ENCODE measurements at places on chromosomes 7 and 10.
A peak's percentile ranks its signal among the peaks of the same experiment; 100 is the strongest.

- DNase-seq = no peak
Measured at GRCh38 chr7:77184990-77185389, 14.6 kb downstream of the FGL2 start.

DNA sequence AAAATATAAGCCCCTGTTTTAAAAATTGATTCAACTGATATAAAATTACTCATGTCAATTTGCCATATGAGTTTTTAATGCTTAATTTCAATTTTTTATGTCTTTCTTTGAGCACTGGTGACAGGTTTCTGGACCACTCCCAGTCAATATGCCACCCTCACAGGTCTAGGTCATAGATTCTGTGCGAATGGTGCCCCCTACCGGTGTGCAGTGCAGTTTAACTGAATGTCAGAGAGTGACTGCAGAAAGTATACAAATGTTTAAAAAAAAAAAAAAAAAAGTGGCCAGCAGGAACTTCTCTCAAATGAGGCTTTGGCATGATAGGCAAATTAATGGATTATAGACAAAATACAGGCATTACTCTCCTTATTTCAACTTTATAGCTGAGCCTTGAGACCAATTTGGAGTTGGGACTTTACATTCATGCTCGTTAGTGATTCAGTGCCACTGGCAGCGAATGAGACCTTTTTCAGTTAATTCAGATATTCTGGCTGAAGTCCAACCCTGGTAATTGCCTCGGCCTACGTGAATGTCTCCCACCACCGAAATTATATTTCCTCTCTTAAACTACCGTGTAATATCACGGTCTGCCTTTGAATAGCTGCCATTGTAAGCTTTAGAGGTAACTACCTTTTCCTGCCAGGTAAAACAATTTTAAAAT lies 427.6 kb downstream of the PHTF2 start:
- DNase-seq = no peak

DNA sequence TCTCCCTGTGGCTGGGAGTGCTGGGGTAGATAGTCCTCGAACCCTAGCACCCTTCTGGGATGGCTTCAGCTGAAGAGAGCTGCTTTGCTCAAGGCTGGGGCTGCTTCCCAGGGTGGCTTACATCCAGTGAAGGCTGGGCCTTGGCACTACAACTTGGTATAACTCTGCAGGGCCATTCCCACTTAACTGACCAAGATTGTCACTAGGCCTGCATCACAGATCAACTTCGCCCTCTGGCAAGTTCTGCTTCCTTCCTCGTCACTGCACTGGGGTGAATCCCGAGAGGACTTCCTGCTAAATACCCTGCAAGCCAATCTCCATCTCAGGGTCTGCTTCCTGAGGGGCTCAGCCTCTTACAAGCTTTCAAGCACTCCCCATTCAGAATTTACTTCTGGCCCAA lies 195.2 kb downstream of the DOCK4 start:
- no peak for DNase-seq

DNA sequence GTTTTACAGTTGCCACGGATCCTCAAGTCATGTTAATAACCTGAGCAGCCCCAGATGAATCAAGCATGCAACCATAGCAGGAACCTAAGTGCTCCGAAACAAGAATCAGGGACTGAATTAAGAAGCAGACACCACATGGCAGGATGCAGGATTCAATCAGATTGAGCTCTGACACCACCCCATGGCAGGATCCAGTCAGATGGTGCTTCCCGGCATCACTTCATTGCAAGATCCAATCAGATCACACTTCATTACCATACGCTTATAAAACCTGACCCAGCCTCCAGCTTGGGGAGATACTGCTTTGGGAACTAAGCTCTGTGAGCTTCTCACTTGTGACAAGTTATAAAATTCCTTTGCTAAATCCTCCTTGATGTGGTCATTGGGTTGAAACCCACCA lies 55.3 kb downstream of the ABCB4 start:
- no peak for DNase-seq

DNA sequence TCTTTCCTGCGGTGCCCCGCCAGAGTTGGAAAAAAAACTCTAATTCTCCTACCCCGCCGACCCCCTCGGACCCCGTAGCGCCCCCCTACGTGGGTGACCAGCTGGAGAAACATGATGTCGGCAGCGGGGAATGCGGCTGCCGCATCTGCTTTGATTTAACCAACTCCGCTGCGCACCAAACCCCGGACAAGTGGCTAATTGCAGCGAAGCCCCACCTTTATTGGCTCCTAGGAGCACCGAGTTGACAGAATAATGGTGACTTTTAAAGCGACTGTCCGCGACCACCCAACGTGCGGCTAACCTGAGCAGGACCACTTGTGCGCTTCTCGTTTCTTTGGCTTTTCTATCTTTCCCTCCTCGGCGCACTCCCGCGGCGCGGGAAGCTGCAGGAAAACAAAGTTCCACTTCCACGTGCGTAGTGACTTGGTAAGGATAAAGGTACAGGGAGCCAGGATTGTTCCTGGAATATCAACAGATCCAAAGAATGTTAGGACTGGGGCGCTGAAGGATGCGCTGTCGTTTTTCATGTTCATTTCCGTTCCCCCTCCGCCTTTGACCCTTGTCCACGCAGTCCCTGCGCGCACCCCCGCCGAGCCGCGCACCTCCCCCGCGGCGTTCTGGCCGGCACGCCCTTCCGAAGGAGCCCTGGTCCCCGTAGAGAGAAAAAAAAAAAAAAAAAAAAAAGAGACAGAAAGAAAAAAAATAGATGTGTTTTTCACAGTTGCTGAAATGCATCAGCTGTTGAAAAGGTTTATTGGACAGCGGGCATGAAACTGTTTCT lies 1.4 kb downstream of the WNT16 start:
- no peak for DNase-seq

DNA sequence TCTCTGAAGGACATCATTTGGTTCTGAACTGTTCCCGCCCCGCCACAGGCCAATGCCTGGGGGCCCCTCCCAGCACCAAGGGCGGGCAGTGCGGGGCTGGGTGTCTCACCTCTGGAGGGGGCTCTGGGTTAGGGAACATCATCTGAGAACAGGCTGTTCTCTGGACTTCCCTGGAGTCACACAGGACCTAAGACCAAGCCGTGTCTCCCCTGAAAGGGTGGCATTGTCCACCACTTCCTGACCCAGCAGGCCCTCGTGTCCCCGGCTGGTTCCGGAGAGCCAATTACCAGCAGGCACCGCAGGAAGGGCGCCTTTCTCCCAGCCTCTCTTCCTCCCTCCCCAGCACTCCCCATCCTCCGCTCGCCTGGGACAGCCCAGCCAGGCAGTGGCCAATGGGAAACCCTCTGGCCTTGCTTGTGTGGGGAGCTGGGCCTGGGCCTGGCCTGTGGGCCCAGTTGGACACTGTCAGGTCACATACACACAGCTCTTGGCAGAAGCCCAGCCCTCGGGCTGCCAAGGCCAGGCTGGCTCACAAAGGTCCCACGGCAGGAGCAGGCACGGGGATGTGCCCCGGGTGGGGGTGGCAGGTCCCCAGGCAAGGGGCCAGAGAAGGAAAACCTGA lies 119.5 kb downstream of the SPDYE5 start:
- no peak for DNase-seq

DNA sequence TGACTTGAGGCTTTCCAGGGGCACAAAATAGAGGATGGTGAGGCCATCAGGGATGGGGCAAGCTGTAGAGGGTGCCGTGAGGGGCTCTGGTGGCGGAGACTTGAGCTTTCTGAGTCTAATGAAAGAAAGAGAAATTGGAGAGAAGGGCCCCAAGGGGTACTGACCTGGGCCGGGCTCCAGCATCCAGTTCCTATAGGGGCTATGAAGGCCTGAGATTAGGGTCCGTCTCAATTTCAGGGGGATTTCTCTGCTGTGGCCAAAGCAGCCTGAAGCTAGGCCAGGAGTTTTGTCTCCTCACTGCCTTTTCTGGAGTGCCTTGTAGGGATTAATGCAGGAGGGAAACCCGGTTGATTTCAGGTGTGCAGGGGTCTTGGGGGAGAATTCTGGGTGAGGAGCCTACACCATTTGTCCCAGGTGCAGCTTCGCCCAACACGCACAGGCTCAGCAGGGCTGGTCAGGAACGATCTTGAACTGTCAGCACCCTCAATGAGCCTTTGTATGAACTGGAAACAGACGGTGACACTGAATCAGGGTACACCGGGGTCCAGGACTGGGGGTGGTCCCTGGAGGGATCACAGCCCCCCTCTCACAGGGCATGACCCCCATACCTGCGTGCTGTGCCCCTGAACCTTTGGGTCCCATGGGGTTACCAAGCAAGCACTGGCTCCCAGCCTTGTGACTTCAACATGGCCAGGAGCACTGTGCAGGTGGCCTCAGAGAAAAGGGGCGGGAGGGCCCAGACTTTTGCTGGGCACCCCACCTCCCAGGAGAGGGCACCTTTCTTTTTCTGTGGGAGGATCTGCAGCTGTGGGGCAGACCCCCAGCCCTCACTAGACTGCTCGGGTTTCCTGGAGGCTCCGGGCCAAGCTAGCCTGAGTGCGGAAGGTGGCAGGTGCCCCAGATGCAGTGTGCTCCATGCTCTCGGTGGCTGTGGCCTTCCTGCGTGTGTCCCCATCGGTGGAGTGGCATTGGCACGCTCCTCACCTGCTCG lies 122.9 kb upstream of the RET start:
- DNase-seq = no peak

DNA sequence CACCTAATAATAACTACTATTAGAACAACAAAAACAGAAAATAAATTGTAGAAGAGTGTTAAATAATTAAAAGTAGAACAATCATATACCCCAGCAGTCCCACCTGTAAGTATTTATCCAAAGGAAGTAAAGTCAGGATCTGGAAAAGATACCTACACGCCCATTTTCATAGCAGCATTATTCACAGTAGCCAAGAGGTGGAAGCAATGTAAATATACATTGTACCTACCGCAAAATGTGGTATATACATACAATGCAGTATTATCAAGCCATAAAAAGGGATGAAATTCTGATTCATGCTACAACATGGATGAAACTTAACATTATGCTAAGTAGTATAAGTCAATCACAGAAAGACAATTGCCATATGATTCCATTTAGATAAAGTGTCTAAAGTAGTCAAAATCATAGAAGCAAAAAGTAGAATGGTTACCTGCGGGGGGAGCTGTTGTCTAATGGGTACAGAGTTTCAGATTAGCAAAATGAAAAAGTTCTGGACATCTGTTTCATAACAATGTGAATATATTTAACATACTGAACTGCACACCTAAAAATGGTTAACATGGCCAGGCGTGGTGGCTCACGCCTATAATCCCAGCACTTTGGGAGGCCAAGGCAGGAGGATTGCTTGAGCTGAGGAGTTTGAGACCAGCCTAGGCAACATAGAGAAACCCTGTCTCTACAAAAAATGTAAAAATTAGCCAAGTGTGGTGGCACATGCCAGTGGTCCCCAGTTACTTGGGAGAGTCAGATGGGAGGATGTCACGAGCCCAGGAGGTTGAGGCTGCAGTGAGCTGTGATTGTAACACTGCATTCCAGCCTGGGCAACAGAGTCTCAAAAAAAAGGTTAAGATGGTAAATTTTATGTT lies 6.0 kb upstream of the TMED4 start:
- peak; percentile 57 for DNase-seq

DNA sequence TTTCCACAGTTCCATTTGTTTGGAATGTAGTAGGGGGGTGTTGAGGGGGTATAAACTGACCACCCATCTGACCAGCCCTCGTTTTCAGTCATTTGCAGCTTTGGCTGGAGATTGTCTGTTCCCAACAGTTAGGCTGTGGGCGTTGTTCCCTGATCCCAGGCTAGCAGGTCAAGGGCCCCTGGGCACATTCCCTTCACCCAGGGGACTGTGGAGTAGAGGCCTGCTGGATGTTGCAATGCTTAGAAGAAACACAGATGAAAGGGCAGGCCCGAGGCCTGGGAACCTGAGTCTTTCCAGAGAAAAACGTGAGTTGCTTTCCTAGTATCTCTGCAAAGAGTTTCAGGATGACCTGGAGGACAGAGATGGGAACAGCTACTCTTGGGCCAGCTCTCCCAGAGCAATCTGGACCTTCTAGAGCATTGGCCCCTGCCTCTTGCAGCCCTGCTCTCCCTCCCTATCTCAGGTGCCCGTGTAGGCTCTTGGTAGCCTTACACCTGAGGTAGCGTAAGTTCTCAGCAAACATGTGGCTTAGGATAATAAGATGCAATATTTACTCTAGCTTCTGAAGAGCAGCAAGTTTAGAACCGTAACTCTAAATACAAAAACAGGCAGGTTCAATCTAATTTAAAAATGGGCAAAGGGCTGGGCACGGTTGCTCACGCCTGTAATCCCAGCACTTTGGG lies 99.4 kb upstream of the EFCAB10 start:
- no peak for DNase-seq

DNA sequence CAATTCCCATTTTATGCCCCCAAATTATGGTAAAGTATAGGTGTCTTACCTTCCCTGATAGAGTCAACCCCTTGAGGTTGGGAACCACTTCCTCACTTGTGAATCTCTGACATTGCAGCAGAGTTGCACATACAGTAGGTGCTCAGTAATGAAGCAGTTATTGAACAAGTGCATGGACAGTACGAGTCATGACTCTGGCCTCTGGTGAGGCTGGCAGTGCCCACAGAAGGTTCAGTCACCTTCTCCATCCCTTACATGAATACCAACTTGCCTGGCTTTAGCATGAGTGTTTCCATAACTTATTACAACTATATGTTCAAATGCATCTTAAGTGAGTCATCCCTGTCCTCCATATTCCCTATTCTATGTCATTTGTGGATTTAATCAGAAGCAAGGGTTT lies 340.0 kb downstream of the ELMO1 start:
- no peak for DNase-seq

GRCh38 chr7:91080351-91080750 lies 183.9 kb upstream of the FZD1 start:
- no peak for DNase-seq

- no peak for DNase-seq
Measured at GRCh38 chr10:127161482-127161881, 34.9 kb downstream of the INSYN2A start.

- DNase-seq = no peak
Measured at GRCh38 chr7:103106005-103106702, 31.2 kb downstream of the ARMC10 start.

- no peak for DNase-seq
Measured at GRCh38 chr10:96687317-96688012, 32.8 kb downstream of the PIK3AP1 start.

- DNase-seq = no peak
Measured at GRCh38 chr7:618539-619367, 99.1 kb upstream of the PDGFA start.

DNA sequence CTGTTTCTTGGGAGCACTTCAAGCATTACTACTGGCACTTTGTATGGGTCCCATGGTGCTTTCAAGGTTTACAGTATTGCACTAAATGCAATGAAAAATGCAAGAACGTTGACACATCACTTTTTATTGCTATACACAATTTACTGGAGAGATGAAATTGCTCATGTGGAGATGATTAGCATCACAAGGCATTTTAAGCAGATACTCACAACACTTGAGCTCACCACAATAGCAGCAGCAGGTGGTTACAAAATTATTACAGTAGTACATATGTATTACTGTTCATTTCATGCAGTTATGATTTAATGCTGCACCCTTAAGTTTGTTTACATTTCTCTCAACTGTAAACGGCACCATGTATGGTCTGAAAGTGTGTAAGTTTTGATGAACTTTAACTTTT lies 537.7 kb downstream of the GRM8 start:
- no peak for DNase-seq

All from activated T-cell treated with anti-CD3 and anti-CD28 coated beads for 24 hours (primary cell).